Activated gamma-delta T cell (primary cell): ENCODE measurements at places on chromosomes 2 and 18.

- DNase-seq, result no peak
Measured at GRCh38 chr2:139123795-139124194, 343.6 kb upstream of the NXPH2 start.

DNA sequence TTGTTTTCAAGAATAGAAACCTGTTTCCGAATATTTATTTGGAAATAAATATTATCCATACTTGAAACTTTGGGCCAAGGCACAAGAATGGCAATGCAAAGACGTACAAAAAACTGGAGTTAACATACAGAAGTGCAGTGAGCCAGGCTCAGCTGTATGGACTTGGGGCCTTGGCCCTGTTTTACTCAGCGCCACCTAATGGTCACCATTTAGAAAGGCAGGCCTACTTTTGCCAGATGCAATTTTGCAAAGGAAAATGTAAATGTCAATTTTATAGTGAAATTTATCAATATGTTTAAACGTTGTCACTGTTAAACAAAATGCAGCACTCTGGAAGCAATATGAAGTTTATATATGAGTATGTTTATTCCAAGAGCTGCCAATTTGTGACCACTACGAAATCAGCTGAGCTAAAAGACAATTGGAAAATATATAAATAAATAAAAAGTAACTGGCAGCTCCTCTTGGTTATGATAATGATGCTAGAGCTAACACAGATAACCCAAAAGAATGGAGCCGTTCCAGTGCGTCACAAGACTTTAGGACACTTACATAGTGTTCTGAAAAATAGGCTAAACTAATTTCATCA is 155.0 kb downstream of the ARHGAP15 start:
- no peak for DNase-seq

DNA sequence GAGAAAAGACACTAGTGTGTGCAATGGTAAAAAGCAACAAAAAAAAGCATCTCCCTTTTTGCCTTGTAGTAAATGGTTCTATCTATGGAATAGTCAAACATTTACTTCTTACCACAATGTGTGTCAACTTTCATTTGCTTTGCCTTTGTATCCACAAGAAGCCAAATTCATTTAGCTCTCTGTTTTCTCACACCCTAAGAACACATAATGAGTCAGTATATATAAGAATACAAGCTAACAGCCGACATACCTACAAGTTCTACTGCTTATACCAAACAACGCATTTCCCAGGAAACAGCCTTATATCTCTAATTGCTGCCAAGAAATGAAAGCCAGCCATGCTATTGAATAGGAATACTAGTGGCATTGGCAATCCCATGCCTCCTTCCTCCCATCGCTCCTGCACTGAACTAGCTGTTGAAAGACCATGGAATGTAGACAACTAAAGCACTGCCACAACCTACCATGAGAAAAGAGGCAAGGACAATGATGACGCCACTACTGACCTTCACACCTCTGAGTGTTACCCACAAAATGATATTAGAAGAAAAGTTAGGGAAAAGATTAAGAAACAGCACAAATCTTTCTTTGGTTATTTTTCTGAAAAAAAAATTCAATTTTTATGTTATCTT is 243.9 kb downstream of the GCA start:
- no peak for DNase-seq

GRCh38 chr18:77178559-77178958 is 46.0 kb upstream of the MBP start:
- no peak for DNase-seq

DNA sequence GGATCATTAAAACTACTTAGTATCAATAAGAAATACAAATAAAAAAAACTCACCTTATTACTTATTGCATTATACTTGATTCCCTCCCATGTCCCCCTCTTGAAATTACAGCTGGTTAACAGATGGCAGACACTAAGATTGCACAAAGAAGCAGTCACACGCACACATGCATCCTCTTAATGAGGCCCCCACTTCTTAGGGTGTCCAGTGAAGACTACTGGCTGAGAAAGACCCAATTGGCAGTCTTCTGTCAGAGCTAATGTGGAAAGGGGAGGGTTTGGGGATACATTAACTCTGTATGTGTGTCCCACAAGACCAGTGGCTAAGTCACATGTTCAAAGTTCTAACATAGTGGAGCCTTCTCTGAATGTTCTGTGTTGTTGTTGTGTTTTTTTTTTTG is 210.7 kb downstream of the MTX2 start:
- DNase-seq, result no peak

DNA sequence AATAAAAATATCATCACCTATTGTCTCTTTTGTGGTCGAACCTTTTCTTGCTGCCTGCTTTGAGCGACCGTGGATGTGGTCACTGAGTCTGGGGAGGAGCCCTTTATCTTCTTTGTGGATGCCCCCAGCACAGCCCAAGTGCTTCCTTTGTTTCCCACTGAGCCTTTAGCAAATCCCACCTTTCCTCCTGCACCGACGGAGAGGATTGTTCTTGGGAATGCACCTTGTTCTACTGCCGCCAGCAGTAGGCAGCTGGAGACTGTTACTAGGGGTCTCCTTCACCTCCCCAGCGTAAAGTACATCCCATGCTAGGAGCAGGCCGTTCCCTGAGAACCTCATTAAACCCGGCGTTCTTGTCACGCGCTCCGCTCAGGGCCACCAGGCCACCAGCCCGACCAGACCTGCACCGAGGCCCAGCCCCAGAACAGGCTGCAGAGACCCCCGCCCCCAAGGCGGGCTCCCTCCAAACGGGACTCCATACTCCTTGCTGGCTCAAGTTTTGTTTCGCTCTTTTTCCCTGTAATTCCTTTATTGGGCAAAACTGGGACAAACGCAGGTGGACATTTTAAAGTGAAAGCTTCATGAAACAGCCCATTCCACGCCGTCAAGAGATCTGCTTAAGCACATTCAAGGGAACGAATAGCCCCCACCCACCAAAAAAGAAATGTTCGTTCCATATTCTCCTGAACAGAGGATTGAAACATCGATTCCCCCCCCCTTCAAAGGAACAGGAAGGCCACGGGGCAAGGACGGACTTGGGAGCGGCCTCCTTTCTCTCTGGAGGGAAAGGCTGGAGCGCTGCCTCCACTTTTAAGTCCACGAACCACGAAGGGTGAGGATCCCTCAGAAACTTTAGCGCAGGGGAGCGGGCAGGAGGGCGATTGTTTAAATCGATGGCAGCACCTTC is 1.1 kb upstream of the MAT2A start:
- DNase-seq, result no peak

DNA sequence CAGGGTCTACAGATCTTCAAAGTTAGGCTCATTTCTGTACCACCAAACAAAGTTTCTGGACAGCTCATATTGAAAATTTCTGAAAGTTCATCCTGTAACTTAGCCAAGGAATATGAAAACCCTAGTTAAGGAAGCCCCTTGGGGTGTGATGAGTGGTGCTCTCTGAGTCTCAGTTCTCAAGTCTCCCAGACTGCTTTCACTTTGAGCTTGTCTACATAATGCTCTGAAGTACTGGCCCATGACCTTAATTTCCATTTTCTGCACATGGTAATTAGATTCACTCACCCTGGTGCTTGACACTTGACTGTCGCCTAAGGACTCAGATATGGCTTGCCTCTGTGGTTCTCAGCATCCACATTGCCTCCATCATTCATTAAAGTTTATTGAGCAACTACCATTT is 51.7 kb upstream of the SATB2 start:
- no peak for DNase-seq

DNA sequence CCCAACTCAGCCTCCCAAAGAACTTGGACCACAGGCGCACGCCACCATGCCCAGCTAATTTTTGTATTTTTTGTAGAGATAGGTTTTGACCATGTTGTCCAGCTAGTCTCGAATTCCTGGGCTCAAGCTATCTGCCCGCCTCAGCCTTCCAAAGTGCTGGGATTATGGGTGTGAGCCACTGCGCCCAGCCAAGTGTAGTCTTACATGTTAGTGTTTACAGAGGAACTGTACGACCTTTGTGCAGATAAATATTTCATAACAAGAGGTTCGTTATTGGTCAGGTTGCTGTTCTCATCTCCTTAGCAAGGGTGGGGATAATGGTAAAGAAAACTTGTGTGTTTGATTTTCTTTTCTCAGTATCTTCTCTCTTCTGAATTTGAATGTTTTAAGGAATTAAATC is 46.5 kb downstream of the RALBP1 start:
- DNase-seq, result no peak

- no peak for DNase-seq
Measured at GRCh38 chr2:163341426-163341825, 394.4 kb downstream of the FIGN start.

DNA sequence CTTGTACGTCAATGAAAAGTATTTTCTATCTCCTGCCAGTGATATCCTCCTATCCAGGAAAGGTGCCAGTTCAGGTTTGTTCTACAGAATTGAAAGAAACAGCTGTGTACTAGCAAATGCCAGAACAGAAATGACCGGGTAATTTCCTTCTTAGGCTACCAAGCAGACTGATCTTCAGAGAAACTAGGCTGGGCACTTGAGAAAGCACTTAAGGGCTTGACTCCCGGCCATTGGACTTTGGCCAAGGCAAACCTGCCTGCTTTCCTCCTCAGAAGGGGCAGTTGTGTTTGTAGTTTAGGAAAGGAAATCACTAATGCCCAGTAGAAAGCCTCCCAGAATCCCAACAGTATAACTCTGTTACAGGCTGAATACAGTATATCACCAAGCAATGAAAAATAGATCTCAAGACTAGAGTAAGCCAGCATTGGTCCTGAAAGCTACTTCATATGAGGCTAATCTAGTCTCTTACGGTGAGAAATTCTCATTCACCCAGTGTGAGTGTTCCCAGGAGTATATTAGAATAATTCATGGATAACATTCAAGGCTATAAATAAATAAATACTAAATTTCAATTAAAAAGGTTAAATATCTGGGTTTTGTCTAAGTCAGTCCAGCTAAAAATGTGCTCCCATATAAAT is 43.0 kb upstream of the COL5A2 start:
- DNase-seq, result no peak
